ENCODE measurements at places on chromosomes 11 and 22.

- DNase-seq: no peak
Observed at GRCh38 chr22:29379258-29379657, 9.1 kb downstream of the AP1B1 start.

DNA sequence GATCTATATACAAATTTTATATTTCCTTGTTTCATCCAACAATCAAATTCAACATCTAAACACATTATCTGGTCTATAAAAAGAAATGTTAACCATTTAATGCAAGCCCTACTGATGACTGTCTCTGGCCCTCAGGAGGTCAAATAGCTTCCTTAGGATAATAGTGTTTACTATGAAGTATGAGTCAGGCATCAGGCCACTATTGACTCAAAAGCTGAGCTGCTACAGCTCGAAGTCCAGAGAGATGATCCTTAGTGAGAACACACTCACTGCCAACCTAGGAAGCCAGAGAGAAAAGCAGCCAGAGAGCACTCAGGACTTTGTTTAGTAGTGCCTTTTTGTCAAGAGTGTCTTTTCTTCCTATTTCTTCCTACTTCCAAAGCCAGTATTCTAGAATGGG, 171.8 kb downstream of the SOX6 start:
- DNase-seq: peak; percentile 22

GRCh38 chr11:85759915-85760314, 51.0 kb downstream of the SYTL2 start:
- DNase-seq: no peak

- no peak for DNase-seq
Observed at GRCh38 chr11:15638386-15638787, 523.7 kb downstream of the INSC start.

DNA sequence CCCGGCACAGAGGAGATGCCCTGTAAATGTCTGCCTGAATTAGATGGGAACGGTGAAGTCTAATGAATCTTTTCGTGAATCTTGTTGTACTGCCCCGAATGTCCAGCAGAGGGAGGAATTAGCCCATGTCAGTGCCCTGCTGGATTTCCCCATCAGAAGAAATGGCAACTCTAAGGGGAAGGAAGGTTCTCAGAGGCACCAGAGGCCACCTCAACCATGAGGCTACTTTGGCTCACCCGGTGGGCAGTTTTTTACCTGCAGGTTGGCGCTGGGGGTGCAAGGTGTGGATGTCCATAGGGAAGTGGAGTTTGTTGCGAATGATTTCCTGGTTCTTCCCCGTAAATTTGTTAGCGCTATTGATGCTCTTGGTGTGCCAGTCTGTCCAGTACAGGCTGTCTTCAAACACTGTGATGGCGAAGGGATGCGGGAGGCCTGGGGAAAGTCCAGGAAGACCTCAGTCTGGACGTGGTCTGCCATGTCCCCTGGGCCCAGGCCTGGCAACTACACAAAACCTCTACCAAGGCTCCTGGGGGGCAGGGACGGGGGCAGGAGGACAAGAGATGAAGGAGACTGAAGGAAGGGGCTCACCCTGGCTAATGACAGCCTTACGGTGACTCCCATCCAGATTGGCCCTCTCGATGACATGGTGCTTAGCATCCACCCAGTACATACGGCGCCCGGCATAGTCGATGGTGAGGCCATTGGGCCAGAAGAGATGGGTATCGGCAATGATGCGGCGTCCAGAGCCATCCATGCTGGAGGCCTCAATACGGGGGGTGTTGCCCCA, 28.5 kb downstream of the LRP4 start:
- DNase-seq: peak; percentile 77

DNA sequence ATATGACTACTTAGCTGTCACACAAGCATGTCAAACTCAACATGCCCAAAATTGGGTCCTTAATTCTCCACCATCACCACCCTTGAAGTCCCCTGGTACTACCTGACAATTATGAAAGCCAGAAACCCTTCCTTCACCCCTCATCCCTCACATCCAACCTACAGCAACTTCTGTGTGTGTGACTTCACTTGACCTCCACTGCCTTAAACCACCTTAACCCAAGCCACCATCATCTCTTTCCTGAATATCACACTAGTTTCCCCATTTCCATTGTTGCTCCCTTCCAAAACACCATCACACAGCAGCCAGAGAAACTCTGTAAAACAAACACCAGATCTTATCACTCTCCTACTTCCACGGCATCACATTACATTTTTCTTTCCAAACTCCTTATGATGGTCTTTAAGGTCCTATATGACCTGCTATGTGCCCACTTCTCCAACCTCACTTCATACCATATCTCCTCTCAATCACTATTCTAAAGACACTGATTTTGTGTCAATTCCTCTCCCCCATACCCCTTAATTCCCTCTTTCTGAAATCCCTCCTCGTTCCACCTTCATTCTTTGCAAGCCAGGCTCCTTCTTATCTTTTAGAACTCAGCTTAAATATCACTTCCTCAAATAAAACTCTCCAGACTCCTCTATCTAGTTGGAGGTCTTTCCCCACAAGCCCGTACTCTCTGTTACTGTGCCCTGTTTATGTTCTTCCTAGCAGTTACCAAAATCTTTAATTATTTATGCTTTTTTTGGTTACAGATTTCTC, 124.9 kb downstream of the RBFOX2 start:
- DNase-seq: no peak

DNA sequence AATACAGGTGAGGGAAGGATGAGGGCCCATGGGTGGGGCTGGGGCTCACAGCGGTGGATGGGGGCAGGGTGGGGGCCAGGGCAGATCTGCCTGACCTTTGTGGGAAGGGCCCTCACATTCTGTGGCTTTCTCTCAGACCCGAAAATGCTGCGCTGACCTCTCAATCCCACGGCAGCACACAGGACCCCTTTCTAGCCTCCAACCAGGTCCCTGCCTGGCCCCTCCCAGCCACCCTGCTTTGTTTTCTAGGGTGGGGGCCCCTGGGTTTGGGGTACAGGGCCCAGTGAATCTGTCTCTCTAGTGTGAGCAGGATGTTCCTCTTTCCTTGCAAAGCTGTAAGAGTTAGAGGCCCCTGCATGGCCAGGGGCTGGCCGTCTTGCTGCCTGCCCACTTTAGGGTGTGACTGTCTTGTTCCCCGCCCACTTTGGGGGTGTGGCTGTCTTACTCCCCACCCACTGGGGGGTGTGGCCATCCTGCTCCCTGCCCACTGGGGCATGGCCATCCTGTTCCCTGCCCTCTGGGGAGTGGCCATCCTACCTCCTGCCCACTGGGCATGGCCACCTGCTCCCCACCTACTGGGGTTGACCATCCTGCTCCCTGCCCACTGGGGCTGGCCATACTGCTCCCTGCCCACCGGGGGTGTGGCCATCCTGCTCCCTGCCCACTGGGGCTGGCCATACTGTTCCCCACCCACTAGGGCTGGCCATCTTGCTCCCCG, 11.5 kb downstream of the PARVG start:
- DNase-seq: no peak

GRCh38 chr22:45227645-45228400, 12.9 kb downstream of the KIAA0930 start:
- no peak for DNase-seq

GRCh38 chr11:102157219-102157618, 47.0 kb downstream of the YAP1 start:
- no peak for DNase-seq

- no peak for DNase-seq
Observed at GRCh38 chr22:47599753-47600152, 837.3 kb downstream of the TBC1D22A start.

GRCh38 chr11:87219266-87219665, 181.5 kb downstream of the TMEM135 start:
- no peak for DNase-seq

GRCh38 chr11:72576243-72576595, 98.0 kb downstream of the PDE2A start:
- no peak for DNase-seq

DNA sequence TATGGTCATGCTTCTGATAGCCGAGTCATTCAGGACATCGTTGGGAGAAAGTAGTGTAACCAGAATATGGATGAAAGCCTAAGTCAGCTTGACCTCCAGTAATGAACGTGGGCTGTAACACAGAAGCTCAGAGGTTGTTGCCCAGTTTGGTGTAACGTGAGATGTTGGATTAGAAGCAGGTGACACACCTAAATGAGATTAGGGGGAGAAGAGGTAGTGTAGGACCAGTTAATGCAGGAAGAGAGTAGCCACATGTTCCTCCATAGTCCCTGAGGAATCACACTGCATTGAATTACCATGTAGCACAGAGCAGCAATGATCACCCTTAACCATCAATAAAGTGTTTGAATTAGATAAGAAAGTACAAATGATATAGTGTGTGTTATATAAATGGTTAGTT, 20.4 kb downstream of the FBXO7 start:
- DNase-seq: no peak

- no peak for DNase-seq
Observed at GRCh38 chr11:117315285-117316196, 515 bp downstream of the BACE1 start.

DNA sequence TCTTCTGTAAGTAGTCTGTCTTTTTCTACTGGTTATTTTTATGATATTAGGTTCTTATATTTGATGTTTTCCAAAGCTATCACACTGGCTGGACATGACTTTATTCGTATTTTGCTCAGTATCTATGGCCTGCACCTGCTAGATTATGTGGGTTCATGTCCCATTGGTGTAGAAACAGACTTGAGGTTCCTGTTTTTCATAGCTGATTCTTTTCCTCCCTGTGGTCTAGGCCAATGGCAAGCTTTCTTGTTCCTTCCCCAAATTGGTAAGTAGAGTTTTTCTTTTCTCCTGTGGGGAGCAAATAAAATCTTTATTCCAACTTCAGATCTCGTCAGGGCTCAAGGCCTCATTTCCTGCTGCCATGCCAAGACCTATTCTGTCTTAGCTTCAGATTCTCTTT, 30.2 kb upstream of the SWAP70 start:
- no peak for DNase-seq

DNA sequence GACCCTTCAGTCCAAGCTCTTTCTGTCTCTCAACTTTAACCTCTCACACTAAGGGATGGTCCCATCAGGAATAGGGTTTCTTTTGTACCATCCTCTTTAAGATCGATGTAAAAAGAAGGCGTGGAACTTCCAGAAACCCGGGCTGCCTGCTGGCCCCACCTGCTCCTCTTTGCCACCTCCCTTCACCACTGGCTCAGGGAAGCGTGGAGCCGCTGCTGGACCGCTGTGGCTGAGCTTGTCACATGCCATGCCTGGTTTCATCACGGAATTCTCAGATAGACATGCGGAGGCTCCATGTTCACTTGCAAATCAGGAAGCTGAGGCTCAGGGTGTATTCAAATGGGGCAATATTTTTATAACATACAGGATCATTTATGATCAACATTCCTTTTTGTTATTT, 399.7 kb downstream of the BRD1 start:
- no peak for DNase-seq

DNA sequence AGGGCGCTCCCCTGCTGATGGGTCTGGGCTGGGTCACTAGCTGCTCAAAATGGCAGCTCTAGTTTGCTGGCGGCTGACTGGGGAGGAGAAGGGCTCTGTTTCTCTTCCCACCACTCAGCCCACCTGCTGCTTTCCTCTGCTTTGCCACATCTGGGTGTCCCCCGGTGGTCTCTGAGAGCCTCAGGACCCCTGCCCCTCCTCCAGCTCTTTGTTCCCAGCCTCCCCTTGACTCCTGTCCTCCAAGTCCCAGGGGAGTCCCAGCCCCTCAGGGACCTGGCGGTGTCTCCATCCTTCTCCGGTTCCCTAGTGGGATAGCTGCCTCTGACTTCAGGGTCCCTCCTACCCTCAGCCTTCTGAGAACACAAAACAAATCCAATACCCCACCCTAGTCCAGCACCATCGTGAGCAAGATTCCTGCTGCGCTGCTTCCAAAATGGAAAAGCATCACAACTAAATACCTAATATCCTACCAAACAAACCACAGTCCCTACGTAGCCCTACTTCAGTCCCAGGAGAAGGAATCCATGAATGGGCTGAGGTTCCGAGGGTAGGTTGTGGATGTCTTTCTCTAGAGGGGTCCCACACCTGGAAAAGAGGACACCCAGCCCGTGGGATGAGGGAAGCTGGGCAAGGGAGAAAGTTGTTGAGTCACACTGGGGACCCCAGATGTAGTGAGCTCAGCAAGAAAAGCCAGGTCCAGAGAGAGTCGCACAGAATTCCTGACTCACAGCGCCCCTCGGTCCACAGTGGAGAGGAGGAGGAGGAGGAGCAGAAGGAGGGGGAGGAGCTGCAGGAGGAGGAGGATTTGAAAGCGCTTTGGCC, 45.0 kb upstream of the NNMT start:
- no peak for DNase-seq

- DNase-seq: no peak
Observed at GRCh38 chr11:78131956-78132355, 7.5 kb downstream of the ALG8 start.

- DNase-seq: no peak
Observed at GRCh38 chr22:25221790-25222189, 2.4 kb downstream of the CRYBB2 start.

- DNase-seq: no peak
Observed at GRCh38 chr11:58086528-58086927, 38.8 kb downstream of the OR9I1 start.

GRCh38 chr11:128291007-128291406, 296.4 kb downstream of the ETS1 start:
- no peak for DNase-seq

DNA sequence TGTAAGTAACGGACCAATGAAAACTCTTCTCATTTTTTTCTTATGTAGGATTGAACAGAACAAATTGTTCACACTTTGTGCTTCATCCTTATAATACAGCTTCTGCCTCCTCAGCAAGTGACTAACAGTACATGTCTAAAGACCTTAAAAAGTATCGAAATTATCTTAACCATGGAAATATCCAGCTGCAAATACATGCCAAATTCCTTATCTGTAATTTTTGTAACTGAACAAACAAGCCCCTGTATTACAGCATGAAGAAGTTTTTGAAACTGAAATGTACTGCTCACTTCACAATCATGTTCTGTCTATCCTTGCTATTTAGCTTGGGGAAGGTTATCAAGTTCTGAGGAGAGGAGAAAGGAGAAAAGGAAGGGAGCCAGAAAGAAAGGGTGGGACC, 20.4 kb downstream of the WT1 start:
- DNase-seq: no peak

GRCh38 chr11:61685617-61685967, 5.4 kb downstream of the DAGLA start:
- no peak for DNase-seq

DNA sequence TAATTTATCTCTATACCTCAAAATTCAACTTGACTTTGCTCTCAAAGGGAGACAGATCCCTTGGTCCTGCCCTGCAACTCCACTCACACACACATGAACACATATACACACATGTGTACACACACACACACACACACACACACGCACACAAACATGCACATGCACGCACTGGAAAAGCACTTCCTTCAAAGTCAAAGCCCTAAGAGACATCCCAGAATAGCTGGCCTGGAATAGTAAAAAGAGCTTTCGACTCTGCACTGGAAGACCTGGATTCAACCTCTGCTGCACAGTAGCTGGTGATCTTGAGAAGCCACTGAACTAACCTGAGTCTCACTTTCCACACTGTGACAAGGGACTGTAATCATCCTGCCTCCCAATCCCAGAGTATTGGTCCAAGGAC, 26.8 kb downstream of the TENM4 start:
- DNase-seq: no peak

DNA sequence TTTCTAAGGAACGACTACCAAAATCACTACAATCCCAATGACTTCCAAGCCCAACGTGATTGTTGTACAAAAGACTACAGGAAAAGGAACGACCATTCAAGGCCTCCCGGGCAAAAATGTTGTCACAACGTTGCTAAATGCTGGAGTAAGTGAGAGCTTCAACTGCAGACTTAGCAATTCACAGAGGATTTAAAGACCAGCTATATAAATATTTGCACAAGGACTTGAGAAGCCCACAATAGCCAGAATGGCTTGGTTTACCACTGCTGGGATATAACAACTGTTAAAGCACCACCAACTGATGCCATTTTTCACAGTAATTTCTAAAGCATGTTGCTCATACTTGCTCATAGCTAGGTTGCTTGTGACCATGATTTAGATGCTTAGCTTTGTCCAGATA, 78.3 kb downstream of the EMSY start:
- no peak for DNase-seq

All from NCI-H460 (cell line).